ENCODE measurements at places on chromosomes 5 and 9. TPM values are rescaled to one million over a fixed set of nuclear protein-coding genes. Genes with fewer than 3 reads are reported as not detected.

DNA sequence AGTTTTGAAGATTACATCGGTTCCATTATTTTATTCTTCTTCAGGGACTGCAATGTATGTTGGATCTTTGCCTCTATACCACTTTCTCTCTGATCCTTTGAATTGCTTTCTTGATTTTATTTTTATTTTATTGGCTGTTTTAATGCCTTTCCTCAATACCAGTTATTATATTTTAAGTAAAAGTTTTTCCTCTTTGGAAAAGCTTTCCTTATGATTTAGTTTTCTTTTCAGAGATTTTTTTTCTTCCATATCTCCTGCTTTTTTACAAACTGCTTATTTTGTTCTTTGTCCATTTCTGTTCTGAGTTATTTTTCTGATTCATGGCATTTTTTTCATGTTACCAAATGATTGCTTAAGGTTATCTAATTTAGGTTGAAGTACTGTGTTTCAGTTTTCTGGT lies 11.5 kb downstream of the ZMAT2 start:
- no peak for DNase-seq

GRCh38 chr9:130986356-130986965 lies 22.5 kb upstream of the LAMC3 start:
- no peak for DNase-seq

DNA sequence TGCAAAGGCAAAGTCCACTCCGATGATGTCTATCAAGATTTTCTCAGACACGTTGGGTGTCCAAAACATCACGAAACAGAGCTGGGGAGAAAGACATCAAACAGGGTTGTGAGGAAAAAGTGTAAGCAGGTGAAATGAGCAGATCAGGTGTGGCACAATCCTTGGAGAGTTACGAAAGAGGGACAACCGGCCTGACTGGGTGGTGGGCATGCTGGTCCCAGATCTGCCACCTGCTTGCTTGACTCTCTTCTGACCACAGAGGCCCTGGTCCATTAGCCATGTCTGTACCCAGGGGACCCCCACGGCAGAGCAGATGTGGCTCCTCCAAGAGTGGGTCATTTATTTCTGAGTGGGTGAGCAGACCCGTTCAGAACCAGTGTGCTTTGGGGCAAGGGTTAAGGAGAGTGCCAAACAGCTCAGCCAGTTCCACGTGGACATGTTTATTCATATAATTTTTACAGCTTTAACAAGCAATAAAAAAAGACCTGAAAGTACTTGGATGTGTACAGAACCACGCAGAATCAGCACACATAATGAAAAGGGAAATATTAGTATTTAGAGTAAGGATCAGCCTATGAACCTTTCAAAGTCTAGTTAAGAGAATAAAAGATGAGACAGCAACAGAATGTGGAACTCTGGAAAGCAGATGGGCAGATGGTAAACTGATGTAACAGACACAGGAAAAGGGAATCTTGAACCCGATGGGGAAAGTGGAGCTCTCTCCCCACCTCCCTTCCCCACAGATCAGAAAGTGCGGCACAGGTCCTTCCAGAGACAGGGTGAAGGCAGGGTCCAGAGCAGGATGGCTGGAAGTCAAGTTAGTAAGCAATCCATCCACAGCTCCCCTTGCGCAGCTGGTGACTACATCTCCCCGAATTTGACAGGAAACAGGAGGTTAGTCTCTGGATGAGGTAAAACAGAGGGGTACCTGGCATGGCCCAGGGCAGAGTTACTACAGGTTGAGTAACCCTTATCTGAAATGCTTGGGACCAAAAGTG lies 52.5 kb downstream of the OTULIN start:
- DNase-seq, result no peak

- DNase-seq, result no peak
Observed at GRCh38 chr5:164332349-164333196, 827.2 kb downstream of the MAT2B start.

DNA sequence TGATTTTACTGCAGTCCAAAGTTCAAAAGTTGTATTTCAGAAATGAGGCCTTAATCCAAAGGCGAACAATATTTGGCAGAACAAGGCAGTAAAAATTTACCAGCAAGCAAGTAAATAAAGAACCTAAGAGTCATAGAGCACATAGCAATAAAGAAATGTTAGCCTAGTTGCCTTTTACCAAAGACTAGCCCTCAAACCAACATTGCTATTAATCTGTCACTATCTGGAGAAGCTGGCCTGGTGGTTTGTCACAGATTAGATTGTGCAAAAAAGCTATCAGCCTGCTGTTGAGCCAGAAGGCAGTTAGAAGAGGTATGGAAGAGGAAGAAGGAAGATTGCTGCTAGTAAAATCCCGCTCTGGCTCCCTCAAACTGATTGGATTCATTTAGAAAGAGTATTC lies 304.7 kb upstream of the KLF4 start:
- no peak for DNase-seq

- DNase-seq, result no peak
Observed at GRCh38 chr5:109676920-109677319, 12.8 kb upstream of the MAN2A1 start.

The DCTN4 gene
- total RNA-seq, result 42.2 TPM

The SPRY4 gene
- total RNA-seq, result 3.0 TPM

- DNase-seq, result no peak
Observed at GRCh38 chr9:77293949-77294348, 116.6 kb downstream of the VPS13A start.

GRCh38 chr9:93258818-93259489 lies 75.0 kb downstream of the WNK2 start:
- DNase-seq, result peak; percentile 2

The CCDC192 gene
- total RNA-seq, result not detected

- no peak for DNase-seq
Observed at GRCh38 chr5:143311955-143312354, 91.5 kb downstream of the NR3C1 start.

GRCh38 chr9:4967523-4967922 lies 17.5 kb upstream of the JAK2 start:
- DNase-seq, result no peak

The LECT2 gene
- not detected for total RNA-seq

DNA sequence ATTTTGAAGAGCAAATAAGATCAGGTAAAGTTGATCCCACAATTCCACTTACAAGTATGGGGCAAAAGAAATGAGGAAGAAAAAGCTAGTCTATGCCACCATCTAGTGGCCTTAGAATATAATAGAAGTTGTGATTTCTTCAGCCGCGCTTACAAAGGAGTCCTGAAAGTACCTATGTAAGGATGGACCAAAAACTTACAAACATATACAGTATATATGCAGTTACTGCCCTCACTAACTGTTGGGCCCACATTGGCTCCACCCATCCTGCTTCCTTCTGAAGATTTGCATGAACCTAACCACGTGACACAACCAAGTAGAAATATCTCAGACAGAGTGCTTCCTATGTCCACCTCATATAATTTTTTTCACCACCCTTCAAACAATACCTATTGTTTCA lies 11.7 kb upstream of the OR13D1 start:
- no peak for DNase-seq

The EQTN gene
- not detected for total RNA-seq

DNA sequence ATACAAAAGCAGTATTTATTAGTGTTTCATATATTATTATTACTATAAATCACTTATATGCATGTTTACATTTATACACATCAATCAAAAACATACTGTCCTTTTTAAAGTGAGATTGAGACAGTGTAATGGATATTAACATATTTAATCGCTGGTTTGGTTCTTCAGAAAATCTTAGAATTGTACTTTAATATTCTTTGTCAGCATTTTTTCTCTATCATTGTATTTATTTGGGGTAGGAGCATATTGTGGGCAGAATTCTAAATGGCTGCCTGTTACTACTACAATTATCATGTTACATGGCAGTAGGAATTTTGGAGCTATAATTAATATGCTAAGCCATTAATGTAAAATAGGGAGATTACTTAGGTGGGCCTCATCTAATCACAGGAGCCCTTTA lies 722.6 kb downstream of the TLR4 start:
- no peak for DNase-seq

The PRUNE2 gene
- not detected for total RNA-seq

DNA sequence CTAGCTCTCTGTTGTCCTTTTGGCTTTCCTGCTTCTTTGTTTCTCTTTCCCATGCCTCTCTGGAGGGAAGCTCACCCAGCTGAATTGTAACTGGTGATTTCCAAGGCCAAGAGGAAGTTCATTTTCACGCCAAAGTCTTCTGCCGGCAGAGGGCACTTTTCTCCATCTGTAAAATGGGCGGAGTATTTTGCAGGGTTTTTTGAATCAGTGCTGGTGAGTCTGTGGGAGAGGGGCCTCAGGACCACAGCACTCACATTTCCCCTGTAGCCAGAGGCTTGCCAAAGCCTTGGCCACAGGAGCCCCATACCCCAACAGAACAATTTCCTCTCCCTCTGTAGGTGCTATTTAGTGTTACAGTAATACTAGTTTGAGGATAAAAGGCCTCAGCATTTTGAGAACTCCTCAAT lies 42.3 kb upstream of the MATR3 start:
- peak; percentile 23 for DNase-seq

The CARTPT gene
- total RNA-seq, result not detected

- DNase-seq, result no peak
Observed at GRCh38 chr9:35026671-35027070, 37.1 kb downstream of the DNAJB5 start.

DNA sequence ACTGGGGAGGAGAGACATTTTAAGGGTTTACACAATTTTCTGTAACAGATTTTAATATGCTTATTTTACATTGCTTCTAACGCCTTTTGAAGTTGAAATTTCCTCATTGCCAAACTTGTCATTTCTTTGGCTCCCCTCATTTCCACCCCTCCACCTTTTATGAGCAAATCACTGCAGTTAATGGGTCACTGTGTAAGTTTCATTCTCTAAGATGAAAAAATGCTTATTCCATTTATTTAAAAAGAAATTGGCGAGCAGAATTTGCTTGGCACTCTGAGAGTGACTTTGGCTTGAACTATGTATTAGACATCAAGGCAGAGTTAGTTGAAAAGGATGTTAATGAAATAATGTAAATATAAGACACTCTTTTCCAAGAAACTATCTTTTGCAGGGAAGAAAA lies 66.6 kb downstream of the ITGA1 start:
- no peak for DNase-seq

GRCh38 chr9:132743931-132744479 lies 73.7 kb downstream of the GTF3C4 start:
- DNase-seq, result no peak

The CBY3 gene
- total RNA-seq, result 0.51 TPM

The ELOVL7 gene
- total RNA-seq, result 0.18 TPM

The C5orf15 gene
- 26.0 TPM for total RNA-seq

DNA sequence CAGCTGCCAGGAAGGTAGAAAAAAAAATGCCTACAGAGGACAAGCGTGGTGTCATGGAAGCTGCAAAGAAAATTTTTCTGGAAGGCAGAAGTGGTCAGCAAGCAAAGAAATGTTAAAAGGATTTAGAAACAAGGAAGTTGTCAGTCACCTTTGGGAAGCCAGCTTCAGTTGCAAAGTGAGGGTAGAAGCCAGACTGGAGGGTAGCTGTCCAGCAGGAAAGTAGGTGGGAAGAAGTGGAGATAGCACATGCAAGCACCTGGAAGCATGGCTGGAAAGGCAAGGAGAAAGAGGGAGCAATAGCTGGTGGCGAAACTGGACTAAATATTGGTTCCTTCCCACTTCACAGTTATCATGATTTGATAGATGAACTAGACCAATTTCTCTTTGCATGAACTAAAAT lies 54.3 kb downstream of the ADRB2 start:
- no peak for DNase-seq

DNA sequence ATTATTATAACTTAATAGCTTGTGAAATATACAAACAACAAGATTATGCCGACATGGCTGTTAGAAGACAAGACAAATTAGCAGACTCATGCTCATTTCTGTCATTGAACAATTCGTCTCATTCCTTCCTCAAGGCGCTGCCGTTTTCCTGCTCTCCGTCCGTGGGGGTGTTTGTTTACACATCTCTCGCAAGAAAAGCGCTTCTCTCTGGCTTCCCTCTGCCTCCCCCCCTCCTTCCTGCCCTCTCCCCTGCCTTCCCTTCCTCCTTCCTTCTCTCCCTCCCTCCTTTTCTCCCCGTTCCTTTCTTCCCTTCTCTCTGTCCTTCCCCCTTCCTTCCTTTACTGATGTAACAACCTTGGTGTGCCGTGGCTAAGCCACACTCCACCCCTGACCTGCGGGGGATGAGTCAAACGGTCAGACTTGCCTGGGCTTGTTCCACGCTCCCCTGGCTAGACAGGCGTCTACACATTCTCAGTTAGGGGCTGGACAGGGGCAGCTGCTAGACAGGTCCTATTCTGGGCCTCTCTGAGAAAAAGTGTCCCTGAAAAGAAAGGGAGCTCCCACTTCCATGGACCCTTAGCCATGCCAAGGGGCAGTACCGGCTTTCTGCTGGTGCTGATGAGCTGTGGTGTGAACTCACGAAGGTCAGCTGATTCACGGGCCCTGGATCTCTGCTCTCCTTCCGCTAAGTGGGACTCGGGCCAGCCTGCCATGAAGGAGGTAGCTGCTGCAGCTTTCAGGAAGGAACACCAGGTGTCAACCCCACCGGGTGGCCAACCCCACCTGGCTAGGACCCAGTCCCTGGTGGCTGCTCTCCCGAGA lies 32.0 kb upstream of the SPTLC1 start:
- DNase-seq, result no peak

- DNase-seq, result no peak
Observed at GRCh38 chr5:15440434-15440833, 59.5 kb upstream of the FBXL7 start.

DNA sequence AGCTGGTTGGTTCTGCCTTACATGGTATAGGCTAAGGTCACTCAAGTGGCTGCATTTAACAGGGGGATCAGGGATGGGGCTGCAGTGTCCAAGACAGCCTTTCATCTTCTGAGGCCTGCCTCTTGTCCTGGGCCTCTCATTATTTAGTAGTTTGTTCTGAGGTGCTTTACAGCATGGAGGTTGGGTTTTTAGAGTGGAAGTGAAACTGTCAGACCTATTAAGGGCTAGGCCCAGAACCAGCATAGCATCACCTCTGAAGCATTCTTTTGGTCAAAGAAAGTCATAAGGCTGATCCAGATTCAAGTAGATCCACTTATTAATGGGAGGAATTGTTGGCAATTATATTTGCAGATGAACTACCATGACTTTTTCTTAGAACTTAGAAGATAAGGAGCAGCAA lies 146.0 kb upstream of the NMUR2 start:
- no peak for DNase-seq

GRCh38 chr9:69535286-69535832 lies 136.8 kb downstream of the APBA1 start:
- DNase-seq, result no peak

The SYNPO gene
- total RNA-seq, result 1.4 TPM

The ST6GALNAC4 gene
- total RNA-seq, result 24.7 TPM

DNA sequence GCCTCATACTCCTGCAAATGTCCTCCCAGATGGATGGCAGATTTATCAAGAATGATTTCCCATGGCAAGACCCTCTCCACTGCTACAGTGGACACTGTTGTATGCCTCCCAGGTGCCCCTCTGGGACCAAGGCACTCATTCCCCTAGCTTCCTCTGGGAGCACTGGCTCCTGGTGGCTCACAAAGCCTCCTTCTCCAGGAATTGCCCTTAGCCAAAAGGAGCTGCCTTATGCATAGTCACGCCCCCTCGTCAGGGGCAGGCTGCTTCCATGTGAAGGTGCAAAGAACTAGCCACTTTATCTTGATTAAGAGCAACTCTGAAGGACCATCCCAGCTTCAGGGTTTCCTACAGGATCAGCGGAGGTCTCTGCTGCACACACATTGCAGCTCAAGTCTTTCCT lies 358.1 kb downstream of the CDK5RAP2 start:
- no peak for DNase-seq

Measured in activated T-cell treated with anti-CD3 and anti-CD28 coated beads, Interleukin-2, amount 50 U/mL, for 4 hours (primary cell).